Thymus (tissue), 14 donors: ENCODE measurements at places on chromosomes 5 and 9. TPM values are rescaled to one million over a fixed set of nuclear protein-coding genes. Genes with fewer than 3 reads are reported as not detected.

PCDHGB3 gene
- polyA plus RNA-seq: 0.14 TPM

PCDHB5 gene
- polyA plus RNA-seq: 1.0 TPM

- H3K27me3 ChIP-seq: peaks cover 33% of the 10 kb centered on the region
- peak overlapping the region; percentile 53 for H3K4me3 ChIP-seq
- H3K36me3 ChIP-seq: no peaks in the 10 kb centered on the region
- no peak overlapping the region for H3K27ac ChIP-seq
- no peak for DNase-seq
Measured at GRCh38 chr9:36137392-36138004, 965 bp downstream of the GLIPR2 start.

IL3 gene
- polyA plus RNA-seq: 0.34 TPM

VCP gene
- polyA plus RNA-seq: 71.1 TPM

SPATA6L gene
- polyA plus RNA-seq: 1.2 TPM

CCL27 gene
- 48.4 TPM for polyA plus RNA-seq

- H3K4me1 ChIP-seq: no peaks in the 10 kb centered on the region
- H3K27me3 ChIP-seq: peaks cover 26% of the 10 kb centered on the region
- no peak overlapping the region for H3K4me3 ChIP-seq
- no peak overlapping the region for H3K27ac ChIP-seq
Measured at GRCh38 chr5:96664669-96665068, 2.5 kb downstream of the CAST start.

- H3K4me3 ChIP-seq: no peak overlapping the region
- H3K36me3 ChIP-seq: no peaks in the 10 kb centered on the region
- no peak overlapping the region for H3K27ac ChIP-seq
- no peak for DNase-seq
- H3K27me3 ChIP-seq: peaks cover 32% of the 10 kb centered on the region
Measured at GRCh38 chr5:176738637-176739250, 71.6 kb upstream of the UNC5A start.

GRCh38 chr5:181105391-181106025 lies 25.5 kb downstream of the OR2V1 start:
- peaks cover under 1% of the 10 kb centered on the region for H3K27me3 ChIP-seq
- no peak for DNase-seq
- no peak overlapping the region for H3K4me3 ChIP-seq
- no peaks in the 10 kb centered on the region for H3K36me3 ChIP-seq
- no peak overlapping the region for H3K27ac ChIP-seq
- no peaks in the 10 kb centered on the region for H3K4me1 ChIP-seq

DNA sequence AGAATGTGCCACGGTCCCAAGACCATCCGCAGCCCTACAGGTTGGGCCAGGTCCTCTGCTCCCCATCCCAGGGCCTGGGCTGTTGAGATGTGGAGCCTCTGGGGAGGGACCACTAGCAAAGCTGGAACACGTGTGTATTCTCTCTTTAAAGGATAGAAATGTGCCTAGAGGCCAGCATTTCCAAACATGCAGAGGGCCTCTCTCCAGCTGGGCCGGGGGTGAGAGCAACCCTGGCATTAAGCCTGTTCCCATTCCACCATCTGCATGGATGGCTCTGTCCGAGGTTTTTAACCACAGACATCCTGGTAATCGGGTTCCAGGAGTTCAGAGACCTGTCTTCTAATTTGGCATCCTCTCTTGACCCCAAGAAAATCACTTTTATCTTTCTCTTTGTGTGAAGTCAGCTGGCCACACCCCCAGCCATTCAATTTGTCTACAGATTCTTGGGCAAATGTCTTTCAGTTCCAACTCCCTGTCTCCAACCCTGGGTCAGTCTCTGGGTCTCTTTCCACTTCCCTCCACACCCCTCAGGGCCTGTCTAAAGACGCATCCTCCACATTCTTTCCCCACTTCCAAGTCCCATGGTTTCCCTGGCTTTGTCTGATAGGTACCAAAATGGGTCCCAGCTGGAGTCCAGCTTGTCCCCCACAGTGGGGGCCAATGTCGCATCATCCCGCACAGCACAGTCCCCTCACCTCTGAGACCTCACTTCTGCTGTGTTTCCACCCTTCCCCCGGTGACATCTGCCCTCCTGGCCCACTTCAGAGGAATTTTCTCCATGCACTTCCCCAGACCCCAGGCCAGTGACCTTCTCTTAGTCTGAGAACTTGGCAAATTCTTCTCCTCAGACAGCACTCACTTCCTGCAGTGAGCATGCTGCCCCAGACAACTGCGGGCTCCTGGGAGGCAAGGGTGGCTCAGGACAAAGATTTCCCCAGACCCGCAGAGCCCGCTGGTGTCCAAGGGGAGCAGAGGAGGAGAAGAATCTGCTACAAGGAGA lies 56.8 kb downstream of the PTPDC1 start:
- H3K36me3 ChIP-seq: no peaks in the 10 kb centered on the region
- no peak for DNase-seq
- H3K27ac ChIP-seq: no peak overlapping the region
- H3K27me3 ChIP-seq: no peaks in the 10 kb centered on the region

C9 gene
- polyA plus RNA-seq: 0.05 TPM

DNA sequence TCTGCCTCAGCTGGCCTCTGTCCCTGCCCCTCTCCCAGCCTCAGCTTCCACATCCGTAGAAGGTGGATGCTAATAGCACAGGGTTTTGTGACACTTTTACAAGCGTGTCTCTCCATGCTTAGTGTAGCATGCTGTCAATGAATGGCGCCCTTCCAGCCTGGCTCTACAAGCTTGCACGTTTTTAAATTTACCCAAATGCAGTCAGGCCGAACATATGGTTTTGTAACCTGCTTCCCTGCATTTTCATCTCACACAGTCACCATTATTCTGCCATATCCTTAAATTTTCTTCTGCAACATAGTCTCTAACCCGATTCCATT lies 28.8 kb downstream of the FAM163B start:
- no peaks in the 10 kb centered on the region for H3K36me3 ChIP-seq
- H3K27me3 ChIP-seq: peaks cover 3% of the 10 kb centered on the region
- H3K4me3 ChIP-seq: no peak overlapping the region
- no peak for DNase-seq
- peaks cover 42% of the 10 kb centered on the region for H3K4me1 ChIP-seq

- no peak overlapping the region for H3K27ac ChIP-seq
- no peaks in the 10 kb centered on the region for H3K36me3 ChIP-seq
- H3K4me3 ChIP-seq: no peak overlapping the region
- H3K27me3 ChIP-seq: no peaks in the 10 kb centered on the region
Measured at GRCh38 chr9:13049223-13049622, 230.3 kb downstream of the MPDZ start.

- H3K36me3 ChIP-seq: no peaks in the 10 kb centered on the region
- H3K4me1 ChIP-seq: no peaks in the 10 kb centered on the region
- H3K4me3 ChIP-seq: no peak overlapping the region
Measured at GRCh38 chr9:82553654-82554366, 509.1 kb downstream of the RASEF start.

DNA sequence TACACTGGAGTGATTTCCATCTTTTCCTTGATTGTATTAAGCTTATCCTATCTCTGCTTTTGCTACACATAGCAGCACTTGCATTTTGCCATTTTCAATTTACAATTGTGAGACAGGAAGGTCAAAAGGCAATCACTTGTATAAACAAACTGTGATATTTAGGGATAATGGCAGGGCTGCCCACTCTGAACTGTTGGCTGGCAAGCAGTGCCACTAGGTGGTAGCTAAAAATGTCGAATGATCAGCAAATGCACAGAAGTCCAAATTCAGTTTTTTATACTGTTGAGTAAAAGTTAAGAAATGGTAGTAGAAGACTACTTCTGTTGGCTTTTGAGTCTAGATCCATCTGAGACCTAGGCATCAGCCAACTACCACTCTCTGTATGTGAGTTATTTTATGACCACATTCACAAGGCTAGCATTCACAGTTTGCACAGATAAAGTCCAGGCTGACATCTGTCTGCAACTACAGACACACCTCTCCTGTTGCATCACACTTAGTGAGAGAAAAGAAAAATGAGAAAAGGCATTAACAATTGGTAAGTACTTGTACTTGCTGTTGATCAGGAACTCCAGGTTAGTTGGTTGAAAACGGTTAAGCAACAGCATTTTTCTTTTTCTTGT lies 108.8 kb upstream of the ASTN2 start:
- no peak overlapping the region for H3K4me3 ChIP-seq
- no peaks in the 10 kb centered on the region for H3K27me3 ChIP-seq
- no peak overlapping the region for H3K27ac ChIP-seq
- no peak for DNase-seq
- H3K36me3 ChIP-seq: no peaks in the 10 kb centered on the region

DNA sequence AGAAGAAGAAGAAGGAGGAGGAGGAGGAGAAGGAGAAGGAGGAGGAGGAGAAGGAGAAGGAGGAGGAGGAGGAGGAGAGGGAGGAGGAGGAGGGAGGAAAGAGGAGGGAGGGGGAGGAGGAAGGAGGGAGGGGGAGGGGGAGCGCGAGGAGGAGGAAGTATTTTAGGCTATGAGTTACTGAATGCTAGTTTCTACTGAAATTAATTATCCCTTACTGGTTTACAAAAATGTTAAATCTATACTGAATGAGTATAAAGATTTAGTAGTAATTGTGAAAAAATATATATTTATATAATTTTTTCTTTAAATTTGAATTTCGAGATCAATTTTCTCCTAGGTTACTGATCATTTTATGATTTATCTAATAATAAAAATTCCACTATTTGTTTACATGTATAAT lies 1769.0 kb upstream of the NUDT12 start:
- no peak for DNase-seq
- no peak overlapping the region for H3K27ac ChIP-seq
- H3K27me3 ChIP-seq: no peaks in the 10 kb centered on the region
- no peaks in the 10 kb centered on the region for H3K4me1 ChIP-seq
- H3K4me3 ChIP-seq: no peak overlapping the region

DNA sequence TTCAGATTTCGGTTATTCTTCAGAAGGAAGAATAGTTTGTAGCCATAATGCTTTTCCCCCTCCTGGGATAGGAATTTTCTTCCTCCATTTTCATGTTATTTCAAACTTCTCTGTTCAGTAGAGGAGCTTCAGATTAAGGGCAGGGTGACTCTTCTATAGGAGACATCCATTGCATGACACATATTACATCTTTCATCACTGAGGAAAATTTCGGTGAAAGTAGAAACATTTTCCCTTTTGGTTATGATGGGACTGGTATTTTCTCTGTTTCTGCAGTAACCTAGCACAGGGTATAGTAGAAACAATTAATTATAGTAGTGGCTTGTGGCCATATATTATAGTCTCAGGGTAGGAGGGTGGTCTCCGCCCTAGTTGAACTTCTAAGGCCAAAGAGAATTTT lies 1.1 kb downstream of the IPO11 start:
- H3K4me1 ChIP-seq: peaks cover 11% of the 10 kb centered on the region
- no peaks in the 10 kb centered on the region for H3K27me3 ChIP-seq
- H3K27ac ChIP-seq: no peak overlapping the region

DNA sequence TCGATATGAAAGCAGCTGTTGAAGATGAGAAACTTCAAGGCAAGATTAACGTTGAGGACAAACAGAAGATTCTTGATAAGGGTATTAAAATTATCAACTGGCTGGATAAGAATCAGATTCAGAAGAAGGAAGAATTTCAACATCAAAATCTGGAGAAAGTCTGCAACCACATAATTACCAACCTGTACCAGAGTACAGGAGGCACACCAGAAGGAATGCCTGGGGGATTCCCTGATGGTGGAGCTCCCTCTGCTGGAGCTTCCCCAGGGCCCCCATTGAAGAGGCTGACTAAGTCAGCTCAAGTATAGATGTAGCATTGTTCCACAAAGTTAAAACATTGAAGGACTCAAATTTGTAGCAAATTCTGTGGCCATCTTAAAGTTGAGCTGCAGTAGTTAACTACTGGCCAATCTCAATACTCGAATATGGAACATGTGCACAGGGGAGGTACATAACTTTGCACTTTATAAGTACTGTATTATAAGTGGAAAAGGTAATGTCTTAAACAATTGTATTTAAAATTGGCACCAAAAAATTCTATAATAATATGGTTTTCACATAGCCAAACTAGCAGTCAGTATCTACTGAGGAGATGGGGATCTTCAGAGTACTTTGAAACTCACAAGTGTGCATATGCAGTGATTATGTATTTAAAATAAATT lies 237.5 kb downstream of the CHSY3 start:
- no peak for DNase-seq
- no peaks in the 10 kb centered on the region for H3K27me3 ChIP-seq
- H3K4me1 ChIP-seq: no peaks in the 10 kb centered on the region
- H3K36me3 ChIP-seq: no peaks in the 10 kb centered on the region
- H3K27ac ChIP-seq: no peak overlapping the region
- no peak overlapping the region for H3K4me3 ChIP-seq

GRCh38 chr9:5529683-5530221 lies 19.4 kb downstream of the PDCD1LG2 start:
- peaks cover 2% of the 10 kb centered on the region for H3K4me1 ChIP-seq
- H3K36me3 ChIP-seq: no peaks in the 10 kb centered on the region
- no peak overlapping the region for H3K27ac ChIP-seq
- no peak for DNase-seq
- no peaks in the 10 kb centered on the region for H3K27me3 ChIP-seq

GRCh38 chr5:179125789-179126505 lies 65.8 kb downstream of the ZNF354C start:
- H3K4me3 ChIP-seq: no peak overlapping the region
- no peak overlapping the region for H3K27ac ChIP-seq
- H3K27me3 ChIP-seq: no peaks in the 10 kb centered on the region
- no peaks in the 10 kb centered on the region for H3K4me1 ChIP-seq
- DNase-seq: no peak
- H3K36me3 ChIP-seq: no peaks in the 10 kb centered on the region

GARIN3 gene
- polyA plus RNA-seq: not detected

- no peaks in the 10 kb centered on the region for H3K36me3 ChIP-seq
- no peak overlapping the region for H3K27ac ChIP-seq
- no peak for DNase-seq
Measured at GRCh38 chr5:131303537-131303936, 39.7 kb downstream of the CDC42SE2 start.

POU5F2 gene
- 0.11 TPM for polyA plus RNA-seq

- DNase-seq: no peak
- H3K27ac ChIP-seq: no peak overlapping the region
- H3K27me3 ChIP-seq: no peaks in the 10 kb centered on the region
- H3K4me3 ChIP-seq: no peak overlapping the region
- H3K4me1 ChIP-seq: no peaks in the 10 kb centered on the region
Measured at GRCh38 chr5:77430726-77431125, 61.4 kb downstream of the WDR41 start.

FAT2 gene
- 2.7 TPM for polyA plus RNA-seq
